ENCODE measurements at places on chromosomes 6 and 20.

GRCh38 chr20:10963717-10964266, 290.0 kb upstream of the JAG1 start:
- DNase-seq, result no peak

DNA sequence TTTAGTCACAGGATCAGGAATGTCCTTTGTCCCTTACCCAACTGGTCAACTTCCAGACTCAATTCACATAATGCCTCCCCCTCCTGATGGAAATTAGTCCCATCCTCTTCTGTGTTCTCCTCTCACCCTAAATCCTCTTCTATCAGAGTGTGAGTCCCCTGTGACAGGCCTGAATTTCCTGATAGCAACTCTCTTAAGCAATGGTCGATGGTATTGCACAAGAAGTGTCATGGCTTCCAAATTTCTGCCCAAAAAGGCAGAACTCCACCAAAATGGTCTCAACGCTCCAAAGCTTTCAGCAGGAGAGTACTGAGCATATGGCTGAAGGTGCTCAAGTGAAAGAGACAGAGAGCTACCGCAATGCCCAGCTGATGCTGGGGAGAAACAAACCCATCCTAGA, 2.4 kb downstream of the PREP start:
- no peak for DNase-seq

DNA sequence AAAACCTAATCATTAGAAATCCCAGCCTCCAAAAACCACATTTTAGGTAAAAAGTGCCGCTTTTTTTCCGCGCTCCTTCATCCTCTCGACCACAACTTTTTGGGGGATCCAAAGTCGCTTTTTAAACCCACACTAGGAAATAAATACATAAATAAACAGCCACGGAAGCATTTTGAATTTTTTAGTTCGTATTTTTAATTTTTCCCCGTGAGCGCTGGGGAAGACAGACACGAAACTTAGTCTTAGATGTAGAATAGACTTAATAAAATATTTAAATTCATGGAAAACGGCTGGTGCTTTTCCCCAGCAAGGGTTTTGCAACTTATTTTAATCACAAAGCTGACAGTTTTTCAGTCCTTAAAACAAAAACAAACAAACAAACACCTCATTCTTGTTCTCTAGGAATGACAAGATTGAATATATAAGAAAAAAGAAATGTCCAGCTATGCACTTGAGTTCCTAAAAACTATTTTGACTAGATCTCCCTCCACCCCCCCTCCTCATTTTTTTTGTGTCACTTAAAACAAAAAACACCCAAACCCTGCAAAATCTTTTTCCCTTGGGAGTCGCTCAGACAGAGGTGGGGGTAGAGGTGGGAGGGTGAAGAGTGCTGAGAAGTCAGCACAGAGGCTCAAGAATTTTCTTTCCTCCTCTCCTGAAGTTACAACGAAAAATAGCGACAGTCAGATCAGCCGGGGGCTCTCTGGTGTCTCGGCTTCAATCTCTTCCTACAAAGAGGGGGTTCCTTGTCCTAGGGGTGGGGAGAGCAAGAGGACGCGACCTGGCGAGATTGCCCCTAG, 43.4 kb upstream of the SUPT3H start:
- no peak for DNase-seq

DNA sequence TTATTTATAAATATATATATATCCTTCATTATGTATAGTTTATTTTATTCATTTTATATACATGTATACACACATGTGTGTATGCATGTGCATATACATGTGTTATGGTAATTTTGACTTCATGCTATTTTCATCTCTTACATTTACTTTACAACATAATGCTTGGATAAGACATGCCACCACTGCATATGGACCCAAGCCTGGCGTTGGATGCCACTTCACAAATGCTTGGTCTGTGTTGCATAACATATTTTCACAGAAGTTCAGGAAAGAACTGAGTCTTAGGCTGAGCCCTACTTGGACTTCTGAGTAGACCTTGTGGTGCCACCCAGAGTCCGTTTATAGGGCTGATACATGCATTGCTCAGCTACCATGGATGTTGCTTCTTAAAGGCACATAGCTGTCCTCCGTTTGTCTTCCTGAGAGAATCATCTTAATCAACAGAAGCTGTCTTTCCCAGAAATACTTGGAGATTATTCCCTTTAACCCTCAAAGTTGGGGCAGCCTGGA, 337.8 kb downstream of the BTBD3 start:
- DNase-seq, result no peak

GRCh38 chr6:28727559-28728211, 196.1 kb downstream of the TRIM27 start:
- no peak for DNase-seq

- DNase-seq, result peak; percentile 39
Measured at GRCh38 chr6:166106076-166106686, 61.5 kb downstream of the TBXT start.

DNA sequence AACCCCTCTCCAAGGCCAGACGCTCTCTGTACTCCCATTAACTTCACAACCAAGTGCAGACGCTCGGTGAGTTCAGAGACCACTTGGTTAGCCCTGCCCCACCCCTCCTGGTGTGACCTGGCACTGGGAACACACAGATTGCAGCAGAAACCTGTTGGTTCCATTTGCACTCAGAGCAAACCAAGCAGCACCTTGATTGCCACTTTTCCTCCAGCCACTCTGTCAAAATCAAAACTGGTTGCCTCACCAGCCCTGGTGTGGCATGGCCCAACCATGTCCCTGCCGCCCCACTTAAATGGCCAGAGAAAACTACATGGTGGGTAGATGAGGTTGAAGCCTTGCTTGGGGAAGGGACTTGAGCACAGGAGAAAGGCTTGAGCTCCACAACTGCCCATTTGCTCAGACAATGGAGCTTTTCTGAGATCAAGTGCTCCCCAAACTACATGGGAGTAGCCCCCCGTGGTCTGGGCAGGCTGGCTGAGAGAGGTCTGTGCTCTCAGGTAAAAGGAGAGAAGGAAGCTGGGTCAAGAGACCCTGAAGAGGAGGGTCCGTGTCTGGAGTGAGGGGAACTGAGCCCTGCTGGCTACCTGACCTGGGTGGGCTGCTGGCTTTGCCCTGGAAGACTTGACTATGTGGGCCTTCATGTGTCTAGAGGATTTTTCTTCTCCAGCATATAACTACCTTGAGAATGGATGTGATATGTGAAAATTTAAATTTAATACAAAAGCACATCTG, 43.4 kb downstream of the PLCG1 start:
- DNase-seq, result no peak

DNA sequence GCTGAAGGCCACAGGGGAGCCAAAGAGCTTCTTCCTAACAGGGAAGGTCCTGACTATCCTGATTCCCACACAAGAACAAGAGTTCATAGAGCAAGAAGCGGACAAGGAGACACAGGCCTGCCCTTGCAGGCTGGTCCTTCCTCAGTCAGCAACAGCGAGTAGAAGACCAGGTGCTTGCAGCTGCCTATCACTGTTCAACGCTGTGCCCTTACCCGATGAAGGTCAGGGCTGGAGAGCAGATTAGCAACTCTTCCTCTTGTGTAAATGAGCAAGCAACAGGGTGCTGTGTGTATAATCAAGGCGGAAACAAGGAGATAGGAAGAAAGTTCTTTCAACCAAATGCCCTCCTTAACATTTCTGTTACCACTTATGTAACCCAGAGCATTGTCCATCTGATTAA, 115.3 kb upstream of the SPACA1 start:
- DNase-seq, result no peak

DNA sequence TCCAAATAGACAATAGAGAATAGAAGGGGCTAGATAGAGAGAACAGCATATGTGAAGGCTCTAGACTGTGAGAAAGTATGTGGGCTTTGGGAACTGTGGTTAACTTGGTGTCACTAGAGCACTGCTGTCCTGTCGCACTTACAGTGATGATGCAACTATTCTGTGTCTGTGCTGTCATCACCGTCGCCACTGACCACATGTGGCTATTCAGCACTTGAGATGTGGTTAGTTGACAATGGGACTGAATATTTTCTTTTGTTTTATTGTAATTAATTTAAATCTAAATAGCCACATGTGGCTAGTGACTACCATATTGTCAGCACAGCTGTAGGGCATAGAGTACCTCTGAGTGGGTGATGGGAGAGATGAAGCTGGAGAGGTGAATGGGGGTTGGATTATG, 39.0 kb upstream of the IFNGR1 start:
- DNase-seq, result no peak
